H54 (cell line): ENCODE measurements at places on chromosomes 5 and 9.
A peak's percentile ranks its signal among the peaks of the same experiment; 100 is the strongest.

DNA sequence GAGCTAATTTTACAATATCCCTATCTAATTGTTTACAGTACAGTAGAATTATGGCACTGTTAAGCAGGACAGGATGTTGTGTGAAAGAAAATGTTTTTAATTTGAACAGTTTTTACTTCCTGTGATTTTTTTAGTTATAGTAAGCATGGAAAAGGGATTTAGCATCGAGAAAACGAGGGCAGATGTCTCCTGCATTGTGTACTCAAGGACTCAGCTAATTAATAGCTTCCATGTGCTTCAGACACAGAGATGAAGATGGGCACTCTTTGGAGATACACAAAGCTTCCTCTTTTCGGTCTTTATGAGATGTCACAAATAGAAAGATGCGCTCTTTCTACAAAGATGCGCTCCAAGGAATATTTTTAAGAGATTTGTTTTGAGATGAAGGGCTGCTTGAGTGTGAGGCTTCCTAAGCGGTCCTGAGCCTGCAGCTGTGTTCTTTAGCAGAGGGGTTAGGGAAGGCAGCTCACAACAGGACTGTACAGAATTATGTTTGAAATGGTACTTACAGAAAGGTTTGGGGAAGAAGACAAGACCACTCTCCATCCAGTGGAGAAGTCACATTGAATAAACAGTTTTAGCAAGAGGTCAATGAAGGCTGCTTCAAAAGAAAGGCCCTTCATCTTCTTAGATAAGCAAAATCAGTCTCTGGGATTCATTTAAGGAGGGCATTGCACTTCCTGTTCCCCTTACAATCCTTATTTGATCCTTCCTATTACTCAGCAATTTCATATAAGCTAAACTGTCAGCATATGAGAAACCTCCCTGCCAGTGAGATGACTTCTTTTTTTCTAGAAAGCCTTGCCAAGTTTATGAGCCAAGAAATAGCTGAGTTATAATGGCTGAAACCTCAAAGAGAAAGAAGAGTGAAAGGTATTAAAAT, 311.5 kb downstream of the EFNA5 start:
- DNase-seq = no peak

- no peak for DNase-seq
These were observed 651 bp upstream of the AK1 start for GRCh38 chr9:127878001-127878651.

DNA sequence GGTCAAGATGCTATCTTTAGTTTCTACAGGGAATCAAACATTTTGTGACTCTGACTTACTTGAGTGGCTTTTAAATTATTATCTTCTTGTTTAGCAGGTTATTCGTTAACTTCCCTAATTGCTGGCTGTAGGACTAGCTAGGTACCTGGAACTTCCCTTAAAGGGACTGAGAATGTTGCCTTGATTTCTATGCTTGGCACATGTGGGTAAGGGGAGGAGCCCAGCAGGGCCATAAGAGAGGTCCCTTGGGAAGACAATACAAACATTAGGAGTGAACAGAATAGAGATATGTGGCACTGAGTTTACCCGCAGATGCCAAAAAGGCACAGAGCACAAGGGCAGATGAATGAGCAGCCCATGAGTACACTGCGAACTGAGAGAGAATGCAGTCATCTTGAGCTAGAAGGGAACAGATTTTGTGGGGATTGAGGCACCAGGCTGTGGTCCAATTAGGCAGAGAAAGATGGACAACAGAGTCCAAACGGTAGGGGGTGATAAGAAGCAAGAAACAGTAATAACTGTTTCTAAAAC, 9.8 kb downstream of the CKMT2 start:
- no peak for DNase-seq

DNA sequence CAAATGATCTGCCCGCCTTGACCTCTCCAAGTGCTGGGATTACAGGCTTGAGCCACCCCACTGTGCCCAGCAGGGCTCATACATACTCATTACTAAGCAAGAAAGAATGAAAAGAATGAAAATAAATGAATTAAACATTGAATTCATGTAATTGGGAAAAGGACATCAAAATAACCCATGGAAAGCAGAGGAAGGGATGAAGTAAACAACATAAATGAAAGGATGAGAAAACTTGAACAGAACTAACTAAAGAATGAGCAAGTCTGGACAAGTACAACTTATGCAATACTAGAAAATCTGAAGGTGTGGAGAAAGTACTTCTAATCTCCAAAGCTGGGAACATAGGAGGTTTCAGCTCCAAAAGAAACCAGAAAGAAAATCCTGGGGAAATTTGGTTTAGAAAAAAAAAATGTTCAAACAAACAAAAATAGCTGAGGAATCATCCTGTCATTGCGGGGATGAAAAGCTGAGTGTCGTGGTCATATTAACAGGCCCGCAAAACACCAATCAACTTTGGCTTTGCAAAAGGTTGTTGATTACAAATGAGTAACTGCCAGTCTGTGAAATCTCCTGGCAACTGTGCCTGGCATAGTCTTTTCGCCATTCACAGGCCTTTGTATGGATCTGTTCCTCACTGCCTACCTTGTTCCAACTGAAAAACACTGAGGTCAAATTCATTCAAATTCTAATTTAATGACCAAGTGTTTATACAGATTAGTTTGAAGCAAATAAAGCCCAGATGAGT, 2.3 kb upstream of the AK3 start:
- no peak for DNase-seq

- DNase-seq = peak; percentile 21
These were observed 8.8 kb downstream of the TENT2 start for GRCh38 chr5:79621056-79621455.

- DNase-seq = no peak
These were observed 83.7 kb downstream of the TARS1 start for GRCh38 chr5:33524476-33524875.

- DNase-seq = no peak
These were observed 44.0 kb upstream of the ZNF608 start for GRCh38 chr5:124790301-124790894.

- DNase-seq = no peak
These were observed 5.8 kb downstream of the ITK start for GRCh38 chr5:157186309-157187045.

- DNase-seq = no peak
These were observed 46.7 kb upstream of the UBQLN1 start for GRCh38 chr9:83754383-83754977.

- no peak for DNase-seq
These were observed 339.8 kb upstream of the RGMB start for GRCh38 chr5:98433673-98434072.

GRCh38 chr9:78053627-78054026, 22.0 kb upstream of the GNAQ start:
- DNase-seq = no peak

DNA sequence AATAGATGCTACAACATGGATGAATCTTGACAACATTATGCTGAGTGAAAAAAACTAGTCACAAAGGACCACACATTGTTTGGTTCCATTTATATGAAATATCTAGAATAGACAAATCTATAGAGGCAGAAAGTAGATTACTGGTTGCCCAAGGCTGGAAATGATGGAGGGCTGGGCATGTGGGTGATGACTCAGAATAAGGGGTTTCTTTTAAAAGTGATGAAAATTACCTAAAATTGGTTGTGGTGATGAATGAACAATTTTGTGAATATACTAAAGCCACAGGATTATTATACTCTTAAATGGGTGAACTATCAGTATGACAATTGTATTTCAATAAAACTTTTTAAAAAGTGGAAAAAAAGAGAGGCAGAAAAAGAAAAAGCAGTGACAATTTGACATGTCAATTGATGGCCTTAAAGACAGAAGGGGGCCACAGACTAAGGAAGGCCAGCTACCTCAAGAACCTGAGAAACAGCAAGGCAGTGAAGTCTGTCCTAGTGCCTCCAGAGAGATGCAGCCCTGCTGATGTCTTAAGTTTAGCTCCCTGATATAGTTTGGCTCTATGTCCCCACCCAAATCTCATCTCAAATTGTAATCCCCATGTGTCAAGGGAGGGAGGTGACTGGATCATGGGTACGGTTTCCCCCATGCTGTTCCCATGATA, 182.7 kb downstream of the PIK3R1 start:
- DNase-seq = no peak

DNA sequence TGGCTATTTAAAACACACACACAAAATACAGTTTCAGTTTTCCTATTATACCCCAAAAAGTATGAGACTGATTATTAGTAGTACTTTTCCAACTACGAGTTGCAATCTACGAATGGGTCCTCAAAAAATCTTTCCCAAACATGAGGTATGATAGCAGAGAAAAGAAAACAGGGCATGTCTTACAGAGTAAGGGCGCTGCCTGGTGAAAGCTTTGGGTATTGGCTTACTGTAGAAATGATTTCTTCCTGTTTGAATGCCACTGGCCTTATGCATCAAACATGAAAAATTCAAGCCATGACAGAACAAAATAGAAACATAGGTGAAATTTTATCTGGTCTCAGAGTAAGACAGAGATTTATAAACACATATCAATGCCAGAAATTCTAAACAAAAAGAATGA, 448.0 kb downstream of the SPOCK1 start:
- no peak for DNase-seq

DNA sequence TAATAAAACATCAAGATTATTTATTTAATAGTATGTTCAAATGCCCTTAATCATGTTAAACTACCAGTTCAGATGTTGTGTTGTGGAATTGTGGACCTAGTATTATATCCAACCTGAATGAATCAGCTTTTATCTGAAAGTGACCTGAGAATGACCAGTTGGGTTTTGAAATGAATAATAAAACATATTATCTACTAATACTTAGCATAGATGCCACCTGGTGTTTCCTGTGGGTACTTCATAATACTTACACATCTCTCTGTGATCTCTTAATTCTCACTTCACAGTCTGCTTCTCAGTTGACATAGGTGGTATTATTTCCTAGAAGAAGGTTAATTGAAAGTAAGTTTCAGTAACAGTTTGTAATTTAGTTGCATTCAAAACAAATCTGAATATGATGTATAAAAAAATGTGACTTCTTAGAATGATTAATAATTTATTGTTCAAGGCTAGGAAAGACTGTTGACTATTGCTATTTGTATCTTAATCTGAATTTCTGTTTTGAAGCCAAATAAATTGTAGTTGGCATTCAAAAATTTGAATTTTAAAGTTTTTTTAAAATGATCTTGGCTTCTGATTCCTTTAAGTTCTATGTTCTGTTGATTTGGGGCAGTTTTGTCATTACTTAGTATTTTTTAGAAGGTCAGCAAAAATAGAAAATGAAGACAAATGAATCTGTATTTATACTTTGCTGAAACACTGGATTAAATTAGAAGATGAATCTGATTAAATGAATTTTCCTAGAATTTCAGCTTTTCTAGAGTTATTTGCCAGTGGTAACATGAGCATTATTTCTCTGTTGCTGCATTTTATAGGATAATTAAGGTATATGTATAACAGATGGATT, 48.2 kb downstream of the KIF2A start:
- no peak for DNase-seq

GRCh38 chr9:129647635-129648034, 5.7 kb upstream of the ASB6 start:
- no peak for DNase-seq

GRCh38 chr9:86854898-86855523, 92.3 kb downstream of the GAS1 start:
- peak; percentile 38 for DNase-seq

DNA sequence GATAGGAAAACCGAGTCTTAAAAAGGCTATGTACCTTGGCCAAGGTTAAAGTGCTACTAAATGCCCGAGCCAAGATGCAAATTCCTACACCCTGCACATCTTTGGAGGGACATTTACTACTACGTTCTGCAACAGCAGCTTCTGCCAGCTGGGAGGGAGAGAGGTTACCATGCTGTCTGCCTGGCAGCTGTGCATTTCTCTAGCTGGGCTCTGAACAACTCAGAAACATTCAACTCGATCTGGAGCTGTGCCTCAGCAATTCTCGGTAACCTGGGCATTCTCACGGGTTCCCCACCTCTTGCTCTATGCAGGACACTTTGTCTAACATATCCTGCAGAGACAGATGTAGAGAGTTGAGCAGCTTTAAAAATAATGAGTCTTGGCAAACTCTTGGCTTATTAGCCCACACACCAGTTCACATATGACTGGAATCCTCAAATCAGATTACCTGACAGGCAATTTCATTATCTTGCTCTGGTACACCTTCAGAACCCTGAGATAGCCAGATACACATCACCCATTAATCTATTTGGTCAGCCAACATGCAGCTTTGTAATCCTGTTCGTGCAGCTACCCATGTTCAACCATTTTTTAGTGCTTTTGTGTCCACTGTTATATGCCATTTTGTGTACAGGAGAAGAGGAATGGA, 115.8 kb downstream of the EFNA5 start:
- no peak for DNase-seq

- no peak for DNase-seq
These were observed 975.4 kb downstream of the NR2F1-AS1 start for GRCh38 chr5:92605591-92605990.

DNA sequence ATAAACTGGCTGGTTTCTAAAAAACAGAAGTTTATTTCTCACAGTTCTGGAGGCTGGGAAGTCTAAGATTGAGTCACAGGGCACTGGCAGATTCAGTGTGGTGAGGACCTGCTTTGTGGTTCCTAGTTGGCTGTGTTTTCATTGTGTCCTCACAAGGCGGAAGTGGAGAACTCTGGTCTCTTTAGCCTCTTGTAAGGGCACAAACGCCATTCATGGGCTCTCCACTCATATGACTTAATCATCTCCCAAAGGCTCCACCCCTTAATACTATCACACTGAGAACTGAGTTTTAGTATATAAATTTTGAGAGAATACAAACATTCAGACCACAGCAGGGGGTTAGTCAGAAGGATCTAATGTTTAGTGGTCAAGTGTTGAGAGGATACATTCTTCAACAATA, 208.2 kb downstream of the SEC61B start:
- DNase-seq = no peak

GRCh38 chr9:33350310-33350709, 52.1 kb downstream of the AQP7 start:
- peak; percentile 12 for DNase-seq

GRCh38 chr5:127019928-127020327, 10.4 kb downstream of the MARCHF3 start:
- DNase-seq = no peak

DNA sequence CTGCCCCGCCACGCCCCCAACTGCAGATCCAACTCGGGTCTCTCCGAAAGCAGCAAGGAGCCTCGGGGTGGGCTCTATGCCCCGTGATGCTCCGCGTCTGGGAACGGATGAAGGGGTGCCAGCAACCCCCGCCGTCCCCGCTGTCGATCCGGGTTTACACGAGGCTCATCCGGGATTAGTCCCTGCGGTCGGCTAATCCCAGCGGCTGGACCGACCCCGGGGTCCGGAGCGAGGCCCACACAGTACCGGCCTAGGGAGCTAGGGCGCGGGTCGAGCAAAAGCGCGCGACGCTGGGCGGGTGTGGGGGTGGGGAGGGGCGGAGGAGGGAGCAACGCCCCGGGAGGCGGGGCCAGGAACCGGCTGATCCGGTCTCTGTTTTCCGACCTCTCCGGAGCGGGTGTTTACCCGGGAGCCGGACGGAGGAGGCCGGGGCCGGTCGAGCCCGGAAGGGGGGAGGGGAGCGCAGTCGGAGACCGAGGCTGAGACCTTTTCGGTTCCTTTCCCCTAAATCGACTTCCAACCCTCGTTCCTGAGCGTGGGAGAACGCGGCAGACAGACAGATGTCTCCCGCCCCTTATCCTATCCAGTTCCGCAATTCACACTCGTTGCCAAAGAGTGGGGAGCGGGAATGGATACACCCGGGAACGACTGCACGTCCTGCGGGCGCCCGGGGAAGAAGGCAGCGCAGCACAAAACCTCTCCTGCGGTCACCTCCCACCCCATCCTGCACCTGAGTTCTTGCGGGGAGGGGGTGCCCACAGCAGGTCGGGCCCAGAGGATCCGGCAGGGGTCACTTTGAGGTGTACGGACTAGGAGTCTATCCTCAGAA, 28.6 kb downstream of the PCDH1 start:
- peak; percentile 70 for DNase-seq

- DNase-seq = no peak
These were observed 49.5 kb upstream of the BRINP1 start for GRCh38 chr9:119418721-119419120.
